ENCODE measurements at places on chromosomes 7 and 10. TPM values are rescaled to one million over a fixed set of nuclear protein-coding genes. Genes with fewer than 3 reads are reported as not detected.

Gene GIMAP2
- total RNA-seq: 0.13 TPM

Gene CRYGN
- not detected for total RNA-seq

Gene PPP1R3A
- total RNA-seq: not detected

DNA sequence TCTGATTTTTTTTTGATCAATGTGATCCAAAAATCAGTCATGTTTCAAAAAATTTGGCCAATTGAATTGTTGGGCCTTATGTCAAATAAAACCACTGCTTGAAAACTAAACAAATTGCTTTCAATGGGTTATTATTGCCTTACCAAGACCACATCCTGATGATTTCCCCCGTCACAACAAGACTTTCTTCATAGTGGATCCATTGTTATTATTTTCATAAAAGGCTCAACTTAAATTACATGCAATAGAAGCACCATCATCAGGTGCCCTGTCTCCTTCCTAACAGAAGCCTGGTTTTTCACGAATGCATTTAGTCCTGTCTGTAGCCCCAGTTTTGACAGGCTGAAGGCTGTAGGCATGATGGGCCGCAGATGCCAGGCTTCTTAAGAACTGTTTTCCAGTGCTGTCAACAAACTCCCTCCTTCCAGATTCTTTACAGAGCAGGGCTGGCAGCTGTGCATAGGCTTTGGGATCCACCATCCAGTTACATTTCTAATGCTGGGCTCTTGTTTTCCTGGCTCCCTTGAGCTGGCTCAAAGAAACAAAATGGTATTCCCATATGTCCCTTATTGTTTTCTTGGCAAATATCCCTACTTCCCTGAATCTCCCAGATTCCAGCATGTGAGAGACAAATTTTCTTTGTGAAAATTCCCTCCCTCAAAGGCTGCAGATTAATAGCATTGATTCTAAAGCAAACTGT, 302.0 kb downstream of the TWIST1 start:
- H3K27me3 ChIP-seq: no peaks in the 10 kb centered on the region
- H3K27ac ChIP-seq: no peak overlapping the region
- peaks cover 4% of the 10 kb centered on the region for H3K4me1 ChIP-seq
- no peak overlapping the region for H3K4me3 ChIP-seq
- no peaks in the 10 kb centered on the region for H3K36me3 ChIP-seq
- DNase-seq: no peak

DNA sequence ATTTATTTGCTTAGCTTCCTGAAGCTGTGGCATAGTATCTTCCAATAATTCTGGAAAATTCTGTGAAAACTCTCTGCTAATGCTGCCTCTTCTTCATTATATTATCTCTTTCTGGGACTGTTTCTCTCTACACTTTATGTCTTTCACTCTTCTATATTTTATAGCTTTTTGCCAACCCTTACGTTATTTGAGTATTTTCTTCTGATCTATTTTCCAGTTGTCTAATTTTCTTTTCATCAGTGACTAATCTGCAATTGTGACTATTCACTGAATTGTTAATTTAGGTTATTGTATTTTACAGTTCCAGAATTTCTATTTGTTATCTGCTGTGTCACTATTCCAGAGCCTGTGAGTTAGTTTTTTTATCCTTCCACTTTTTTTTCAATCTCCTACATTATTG, 273.4 kb upstream of the PHYHIPL start:
- H3K4me1 ChIP-seq: no peaks in the 10 kb centered on the region
- DNase-seq: no peak
- H3K27me3 ChIP-seq: no peaks in the 10 kb centered on the region
- H3K36me3 ChIP-seq: no peaks in the 10 kb centered on the region
- no peak overlapping the region for H3K4me3 ChIP-seq

- H3K36me3 ChIP-seq: no peaks in the 10 kb centered on the region
- no peaks in the 10 kb centered on the region for H3K4me1 ChIP-seq
- H3K27me3 ChIP-seq: no peaks in the 10 kb centered on the region
- DNase-seq: no peak
These were observed 310.8 kb downstream of the MAGI2 start for GRCh38 chr7:79142706-79143105.

GRCh38 chr10:133162178-133162909, 2.3 kb downstream of the KNDC1 start:
- no peak overlapping the region for H3K27ac ChIP-seq
- H3K36me3 ChIP-seq: no peaks in the 10 kb centered on the region
- peaks cover 4% of the 10 kb centered on the region for H3K27me3 ChIP-seq
- H3K4me3 ChIP-seq: no peak overlapping the region
- DNase-seq: no peak

DNA sequence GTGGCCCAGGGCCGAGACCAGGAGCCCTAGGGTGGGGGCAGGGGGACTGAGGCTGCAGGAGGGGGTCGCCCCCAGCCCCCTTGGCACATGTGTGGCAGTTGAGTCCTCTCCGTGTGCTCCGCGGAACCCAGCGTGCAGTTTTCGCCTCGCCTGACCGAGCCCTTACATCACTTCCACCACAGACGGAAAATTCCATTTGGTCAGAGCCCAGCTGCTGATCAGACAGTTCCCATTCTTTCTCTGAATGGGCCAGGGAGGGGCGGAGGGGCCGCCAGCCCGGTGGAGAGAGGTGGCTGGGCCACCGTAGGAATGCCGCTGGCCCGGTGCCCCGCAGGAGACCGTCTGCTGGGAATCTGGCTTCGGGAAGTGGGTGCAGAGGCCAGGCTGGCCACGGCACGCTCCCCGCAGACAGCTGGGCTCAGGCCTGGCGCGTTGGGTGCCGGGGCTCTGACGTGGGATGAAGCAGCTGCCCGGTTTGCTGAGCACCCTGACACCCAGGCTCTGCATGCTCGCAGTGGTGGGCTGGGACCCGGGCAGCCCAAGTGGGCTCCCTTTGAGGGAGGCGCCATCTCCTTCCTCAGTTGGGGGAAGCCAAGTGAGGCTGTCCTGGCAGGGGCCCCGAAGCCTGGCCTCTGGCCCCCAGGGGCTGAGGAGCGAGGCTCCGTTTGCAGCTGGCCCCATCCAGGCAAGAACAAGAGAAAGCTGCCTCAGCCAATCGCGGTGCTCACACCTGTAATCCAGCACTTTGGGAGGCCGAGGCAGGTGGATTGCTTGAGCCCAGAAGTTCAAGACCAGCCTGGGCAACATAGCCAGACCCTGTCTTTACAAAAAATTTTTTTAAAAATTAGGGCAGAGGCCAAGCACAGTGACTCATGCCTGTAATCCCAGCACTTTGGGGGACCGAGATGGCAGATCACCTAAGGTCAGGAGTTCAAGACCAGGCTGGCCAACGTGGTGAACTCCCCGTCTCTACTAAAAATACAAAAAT, 9.9 kb downstream of the TTYH3 start:
- DNase-seq: peak; percentile 95
- peak overlapping the region; percentile 96 for H3K27ac ChIP-seq
- peaks cover 40% of the 10 kb centered on the region for H3K4me1 ChIP-seq
- no peaks in the 10 kb centered on the region for H3K36me3 ChIP-seq

All from GM23248 (cell line).